NCI-H2081 treated with DMSO at 0.1 percent for 48 hours (cell line): ENCODE measurements at places on chromosomes 2 and 18.

- peak; percentile 11 for DNase-seq
These were observed 61.3 kb downstream of the PMAIP1 start for GRCh38 chr18:59961070-59961469.

DNA sequence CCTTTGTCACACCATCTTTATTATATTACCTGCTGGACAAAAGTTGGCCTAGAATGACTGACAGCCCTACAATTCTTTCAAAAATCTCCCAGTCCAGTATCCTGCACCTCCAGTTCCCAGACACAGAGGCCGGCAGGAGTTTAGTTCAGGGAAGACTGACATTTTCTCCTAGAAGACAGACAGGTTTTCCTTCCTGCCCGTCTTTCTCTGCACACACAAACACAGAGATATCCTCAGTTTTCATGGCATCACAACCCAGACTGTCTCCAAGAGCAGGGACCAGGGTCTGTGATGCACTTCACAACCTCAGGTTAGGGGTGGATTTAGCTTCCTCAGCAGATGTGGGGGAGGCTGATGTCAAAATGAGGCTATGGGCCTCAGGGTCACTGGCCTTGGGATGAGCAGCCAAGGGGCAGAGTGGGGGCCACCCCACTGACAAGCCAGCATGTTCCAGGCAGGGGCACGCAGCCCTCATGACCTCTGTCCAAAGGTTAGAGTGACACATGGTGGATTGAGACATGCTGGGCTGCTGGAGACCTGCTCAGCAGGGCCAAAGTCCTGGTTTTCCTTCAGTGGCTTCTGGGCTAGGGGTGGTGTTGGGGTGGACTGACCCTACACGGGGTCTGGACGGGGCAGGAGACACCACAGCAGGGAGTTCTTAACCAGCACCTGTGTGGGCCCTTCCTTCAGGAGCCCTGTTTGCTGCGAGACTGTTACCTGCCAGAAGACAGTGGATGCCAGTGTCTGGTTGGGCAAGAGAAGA, 70.5 kb downstream of the SFXN5 start:
- no peak for DNase-seq

- no peak for DNase-seq
These were observed 17.2 kb downstream of the EIF4E2 start for GRCh38 chr2:232567721-232568120.

GRCh38 chr2:230898016-230898712, 26.9 kb downstream of the GPR55 start:
- DNase-seq, result no peak

GRCh38 chr2:66604326-66604725, 169.4 kb downstream of the MEIS1 start:
- DNase-seq, result no peak

- no peak for DNase-seq
These were observed 122.3 kb downstream of the HAUS1 start for GRCh38 chr18:46226461-46226860.

GRCh38 chr2:68336192-68336591, 16.4 kb upstream of the CNRIP1 start:
- DNase-seq, result no peak

DNA sequence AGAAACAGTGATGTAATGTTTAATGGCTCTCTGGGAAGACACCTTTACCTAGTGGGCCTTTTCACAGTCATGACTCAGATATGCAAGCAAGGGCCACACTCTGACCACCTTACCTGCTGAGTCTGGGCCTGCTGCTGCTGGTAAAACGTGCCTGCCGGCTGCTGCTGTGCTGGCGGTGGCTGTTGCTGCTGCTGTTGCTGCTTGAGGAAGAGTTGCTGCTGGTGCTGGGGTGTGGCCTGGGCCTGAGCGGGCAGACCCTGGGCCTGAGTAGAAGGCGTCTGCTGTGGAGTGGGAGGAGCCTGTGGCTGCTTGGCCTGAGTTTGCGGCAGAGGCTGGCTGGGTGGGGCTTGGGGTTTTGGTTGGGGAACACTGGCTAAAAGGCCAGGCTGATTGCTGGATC, 81.6 kb upstream of the NFU1 start:
- DNase-seq, result no peak
